Activated T-cell treated with anti-CD3 and anti-CD28 coated beads for 4 hours (primary cell): ENCODE measurements at places on chromosomes 4 and X.

GRCh38 chr4:89531932-89532640 lies 224.5 kb upstream of the GPRIN3 start:
- DNase-seq: no peak

GRCh38 chrX:14064626-14065432 lies 35.1 kb upstream of the GEMIN8 start:
- DNase-seq: no peak

GRCh38 chrX:134718966-134719317 lies 60.7 kb upstream of the PLAC1 start:
- DNase-seq: no peak

- DNase-seq: no peak
These were observed 628.8 kb downstream of the ANKRD50 start for GRCh38 chr4:124083711-124084110.

- DNase-seq: no peak
These were observed 40.2 kb upstream of the CD99 start for GRCh38 chrX:2650865-2651264.

GRCh38 chr4:157992038-157992705 lies 180.7 kb downstream of the GASK1B start:
- DNase-seq: peak; percentile 15

GRCh38 chr4:140944199-140944515 lies 188.0 kb upstream of the TBC1D9 start:
- DNase-seq: no peak
